ENCODE measurements at places on chromosomes 1 and 21.

DNA sequence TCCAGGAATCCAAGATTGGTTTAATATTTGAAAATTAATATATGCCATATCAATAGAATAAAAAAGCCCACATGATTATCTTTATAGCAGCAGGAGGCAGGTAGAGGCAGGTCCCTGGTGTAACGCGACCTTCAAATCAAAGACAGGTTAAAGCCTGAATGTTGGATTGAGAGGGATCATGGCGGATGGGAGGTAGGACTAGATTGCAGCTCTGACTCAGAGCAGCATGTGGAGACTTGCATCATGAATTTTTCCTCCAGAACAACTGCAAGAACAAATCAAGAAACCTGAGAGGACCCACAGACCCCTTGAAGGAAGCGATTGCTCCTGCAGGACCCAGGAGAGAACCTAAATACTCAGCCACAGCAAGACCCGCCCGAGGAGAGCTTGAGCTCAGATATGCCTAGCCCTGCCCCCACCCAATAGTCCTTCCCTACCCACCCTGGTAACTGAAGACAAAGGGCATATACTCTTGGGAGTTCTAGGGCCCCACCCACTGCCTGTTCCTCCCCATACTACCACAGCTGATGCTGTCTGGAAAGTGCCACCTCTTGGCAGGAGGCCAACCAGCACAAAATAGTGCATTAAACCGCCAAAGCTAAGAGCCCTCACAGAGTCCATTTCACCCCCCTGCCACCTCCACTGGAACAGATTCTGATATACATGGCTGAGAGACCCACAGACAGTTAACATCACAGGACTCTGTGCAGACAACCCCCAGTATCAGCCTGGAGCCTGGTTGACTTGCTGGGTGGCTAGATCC is 19.5 kb downstream of the S100B start:
- DNase-seq: no peak

DNA sequence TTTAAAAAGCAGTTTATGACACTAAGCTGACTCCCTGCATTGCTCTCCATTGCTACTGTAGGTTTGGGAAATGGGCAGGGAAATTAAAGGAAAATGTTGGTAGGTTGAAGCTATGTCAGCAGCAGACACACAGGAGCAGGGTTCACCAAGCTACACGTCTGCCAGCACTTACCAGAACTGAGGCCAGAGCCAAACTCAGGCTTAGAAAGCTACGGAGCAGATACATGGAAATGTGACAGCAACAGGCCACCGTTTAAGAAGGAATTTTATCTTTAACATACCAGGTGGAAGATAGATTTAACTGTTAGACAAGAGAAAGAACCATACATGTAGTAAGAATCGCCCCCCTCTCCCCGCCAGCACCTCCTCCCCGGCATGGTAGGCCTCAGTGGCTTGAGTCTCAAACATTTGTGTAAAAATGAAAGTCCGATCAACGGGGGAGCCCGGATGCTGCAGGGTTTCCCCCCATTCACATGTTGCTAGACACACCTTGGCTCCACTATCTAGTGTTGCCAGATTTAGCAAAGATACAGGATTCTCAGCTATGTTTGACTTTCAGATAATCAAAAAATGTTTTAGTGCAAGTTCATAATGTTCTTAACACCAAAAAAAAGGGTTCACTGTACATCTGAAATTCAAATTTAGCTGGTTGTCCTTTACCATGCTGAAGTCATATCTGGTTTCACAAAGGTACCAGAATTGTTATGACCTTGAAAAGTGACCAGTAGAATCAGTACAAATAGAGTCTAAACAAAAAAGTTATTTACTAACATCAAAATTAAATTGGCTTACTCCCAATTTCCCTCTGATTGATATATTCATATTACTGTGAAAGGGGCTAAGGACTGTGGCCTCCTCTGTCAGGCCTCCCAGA is 6.7 kb downstream of the OR2T11 start:
- no peak for DNase-seq

DNA sequence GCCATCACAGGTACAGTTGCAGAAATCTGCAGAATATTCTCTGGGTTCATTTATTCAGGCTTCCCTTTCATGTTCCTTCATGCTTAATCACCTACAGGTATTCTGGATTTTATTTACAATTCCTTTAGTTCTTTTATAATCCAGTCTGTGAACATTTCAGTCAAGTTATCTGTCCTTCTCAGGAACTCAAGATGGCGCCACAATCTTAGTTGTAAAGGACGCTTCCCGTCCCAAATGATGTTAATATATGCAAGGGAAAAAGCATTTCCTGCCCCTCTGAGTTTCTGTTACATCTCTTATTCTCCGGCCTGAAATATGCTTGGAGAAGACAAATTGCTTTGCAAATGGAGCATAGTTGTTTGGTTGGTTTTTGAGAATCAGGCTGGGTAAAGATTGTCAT is 19.3 kb downstream of the F3 start:
- DNase-seq: no peak

DNA sequence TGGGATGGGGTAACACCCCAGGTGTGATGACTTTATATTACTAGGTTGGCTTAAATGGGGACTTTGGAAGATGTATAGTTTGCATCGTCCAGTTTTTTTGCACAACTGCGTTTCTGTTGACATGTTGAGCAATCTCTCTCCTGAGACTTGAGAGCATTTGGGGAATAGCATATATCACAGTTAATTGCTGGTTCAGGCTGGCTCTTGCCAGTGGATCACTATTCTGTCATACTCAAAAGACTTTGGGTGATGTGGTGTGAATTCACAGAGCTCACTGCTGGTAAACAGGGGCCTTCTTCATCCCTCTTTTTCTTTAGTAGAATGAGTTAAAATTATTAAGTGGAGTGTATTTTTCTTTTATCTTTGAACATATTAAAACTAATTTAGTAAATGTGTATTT is 44.3 kb downstream of the LHX9 start:
- no peak for DNase-seq

GRCh38 chr1:114660238-114660637 is 9.6 kb downstream of the DENND2C start:
- no peak for DNase-seq

DNA sequence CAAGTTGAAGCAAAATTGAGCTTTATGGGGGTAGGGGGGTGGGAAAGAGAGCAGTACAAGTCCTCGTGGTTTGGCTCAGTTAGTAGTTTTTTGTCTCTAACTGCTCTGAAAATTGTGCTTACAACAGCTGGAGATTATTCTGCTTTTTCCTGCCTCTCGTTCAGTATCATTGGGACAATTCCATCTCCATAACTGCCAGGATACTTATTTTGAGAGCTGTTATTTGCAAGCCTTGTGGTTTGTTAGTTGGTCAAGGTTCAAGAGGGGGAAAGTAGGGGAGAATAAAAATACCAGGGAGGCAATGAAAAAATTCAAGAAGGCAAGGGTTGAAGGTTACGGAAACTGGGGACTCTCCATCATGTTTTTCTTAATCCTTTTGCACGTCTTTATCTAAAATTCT is 811.8 kb upstream of the ADGRL2 start:
- DNase-seq: no peak

DNA sequence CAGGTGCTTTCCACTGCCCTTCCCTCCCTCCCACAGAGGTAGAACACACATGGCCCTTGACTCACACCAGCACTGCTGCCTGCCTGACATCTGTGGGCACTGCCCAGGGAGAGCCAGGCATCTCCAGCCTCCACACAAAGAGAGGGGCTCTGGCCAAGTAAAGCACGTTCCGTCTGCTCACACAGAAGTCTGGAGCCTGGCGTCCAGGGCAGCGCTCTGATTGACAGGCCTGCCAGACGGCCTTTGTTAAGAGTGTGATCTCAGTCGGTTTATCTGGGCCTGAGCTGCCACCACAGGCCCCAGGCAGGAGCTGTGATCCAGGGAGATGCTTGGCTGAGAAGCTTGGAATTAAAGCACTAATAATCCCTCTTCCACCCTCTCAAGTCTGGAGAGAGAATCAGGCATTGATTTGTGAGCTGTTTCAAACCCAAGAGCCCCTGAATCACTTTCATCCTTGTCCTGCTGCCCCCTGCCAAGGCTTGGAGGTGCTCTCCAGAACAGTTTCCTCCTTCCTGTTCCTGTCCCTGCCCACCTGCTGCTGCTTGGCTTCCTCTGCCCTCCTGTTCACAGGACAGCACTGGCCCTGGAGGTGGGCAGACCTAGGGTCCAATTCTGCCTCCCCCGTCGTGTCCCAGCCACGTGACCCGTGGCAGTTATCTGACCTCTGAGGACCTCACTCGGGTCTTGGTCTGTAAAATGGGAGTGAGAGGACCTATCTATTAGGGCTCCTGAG is 3.7 kb downstream of the DMRTB1 start:
- DNase-seq: no peak

- DNase-seq: no peak
Observed at GRCh38 chr1:43427941-43428340, 25.8 kb downstream of the HYI start.

DNA sequence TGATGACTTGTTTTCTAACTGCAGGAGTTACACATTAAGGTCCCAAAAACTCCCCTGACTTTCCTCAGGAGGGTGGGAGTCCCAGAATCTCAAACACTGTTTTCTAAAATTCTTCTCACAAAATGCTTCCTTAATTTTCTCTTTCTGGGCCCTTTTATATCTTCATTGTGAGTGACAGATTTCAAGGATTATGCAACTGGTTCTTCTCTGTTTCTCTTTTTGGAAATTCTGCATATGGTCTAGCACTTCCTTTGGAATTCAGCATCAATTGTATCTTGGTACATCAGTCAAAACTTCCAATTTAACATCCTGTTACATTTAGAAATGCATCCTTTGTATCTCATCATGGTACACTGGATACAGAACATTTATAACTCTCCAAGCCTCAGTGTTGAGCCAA is 59.7 kb downstream of the LMO4 start:
- DNase-seq: no peak
